G401 (cell line): ENCODE measurements at places on chromosomes 2 and 18. TPM values are rescaled to one million over a fixed set of nuclear protein-coding genes. Genes with fewer than 3 reads are reported as not detected.
A peak's percentile ranks its signal among the peaks of the same experiment; 100 is the strongest.

DNA sequence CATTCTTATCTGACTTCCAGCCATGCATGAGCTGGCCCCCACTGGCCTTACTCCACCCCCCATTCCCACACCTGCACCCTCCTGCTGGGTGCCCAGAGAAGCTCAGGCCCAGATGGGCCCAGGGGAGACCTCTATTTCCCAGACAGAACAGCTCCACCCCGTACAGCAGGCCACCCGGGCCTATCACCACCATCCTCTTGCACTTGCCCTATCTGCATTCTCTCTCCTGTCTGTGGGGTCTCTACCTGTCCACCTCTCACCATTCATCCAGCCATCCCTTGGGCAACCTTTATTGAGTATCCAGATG lies 25.3 kb upstream of the TNS1 start:
- DNase-seq = no peak

GRCh38 chr2:176935543-176936102 lies 277.0 kb upstream of the HNRNPA3 start:
- DNase-seq = no peak

The CXCR1 gene
- total RNA-seq = not detected in 2 replicates

DNA sequence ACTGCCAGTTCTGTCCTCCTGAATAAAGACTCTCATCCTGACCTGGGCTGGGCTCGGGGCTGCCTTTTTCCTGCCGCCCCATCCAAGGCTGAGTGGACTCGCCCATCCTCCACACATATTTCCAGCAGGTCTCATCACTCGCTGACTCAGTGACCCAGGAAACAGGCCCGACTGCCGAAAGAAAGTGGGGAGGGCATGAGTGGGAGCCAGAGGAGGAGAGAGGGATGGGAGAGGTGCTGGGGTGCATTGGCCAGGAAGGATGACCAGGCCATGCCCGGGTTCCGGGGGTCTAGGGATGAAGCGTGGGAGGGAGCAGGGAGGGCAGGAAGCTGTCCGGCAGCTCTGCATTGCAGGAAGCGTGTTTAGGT lies 66.7 kb downstream of the TWIST2 start:
- DNase-seq = no peak

The SERPINB3 gene
- total RNA-seq = not detected in 2 replicates

GRCh38 chr2:54529935-54530334 lies 73.8 kb downstream of the SPTBN1 start:
- DNase-seq = no peak

- peak; percentile 93 for DNase-seq
These were observed 25.9 kb upstream of the NEB start for GRCh38 chr2:151760139-151760650.

GRCh38 chr2:94956797-94957391 lies 68.6 kb upstream of the MAL start:
- DNase-seq = peak; percentile 37

- peak; percentile 31 for DNase-seq
These were observed 499.9 kb upstream of the SPHKAP start for GRCh38 chr2:228681426-228681825.

DNA sequence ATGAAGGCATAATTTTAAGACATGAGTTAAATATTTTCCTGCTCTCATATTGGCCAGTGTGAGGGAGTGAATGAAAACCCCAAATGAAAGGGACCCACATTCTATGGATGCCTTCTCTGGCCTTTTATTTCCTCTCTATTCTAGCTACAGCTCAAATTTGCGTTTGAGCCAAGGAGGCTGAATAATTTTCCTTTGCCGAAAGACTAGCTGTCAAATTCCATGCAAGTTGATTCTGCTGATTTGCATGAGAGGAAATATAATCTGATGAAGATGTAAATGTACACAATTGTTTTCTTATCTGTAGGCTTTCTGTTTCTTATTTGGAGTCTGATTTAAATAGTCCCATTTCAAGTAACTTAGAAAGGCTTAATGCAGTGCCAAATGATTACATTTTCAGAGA lies 438.4 kb upstream of the SPRED2 start:
- DNase-seq = no peak

DNA sequence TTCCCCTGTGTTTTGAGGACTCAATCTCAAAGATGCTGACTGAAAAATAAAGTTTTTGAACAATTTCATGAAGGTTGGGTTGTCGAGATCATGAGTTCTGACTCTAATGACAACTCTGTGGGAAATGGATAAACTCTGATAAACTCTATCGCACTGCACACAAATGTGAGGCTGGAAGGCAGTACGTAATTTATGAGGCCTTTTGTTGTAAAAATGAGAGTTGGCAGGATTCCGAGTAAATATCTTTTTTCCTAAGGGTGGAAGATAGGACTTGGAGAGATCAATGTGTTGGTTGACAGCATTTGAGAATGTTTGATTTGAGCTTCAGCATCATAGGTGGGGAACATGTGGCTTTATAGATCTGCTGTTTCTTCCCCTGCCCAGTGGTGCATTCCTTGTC lies 90.4 kb downstream of the SPTBN1 start:
- DNase-seq = no peak

DNA sequence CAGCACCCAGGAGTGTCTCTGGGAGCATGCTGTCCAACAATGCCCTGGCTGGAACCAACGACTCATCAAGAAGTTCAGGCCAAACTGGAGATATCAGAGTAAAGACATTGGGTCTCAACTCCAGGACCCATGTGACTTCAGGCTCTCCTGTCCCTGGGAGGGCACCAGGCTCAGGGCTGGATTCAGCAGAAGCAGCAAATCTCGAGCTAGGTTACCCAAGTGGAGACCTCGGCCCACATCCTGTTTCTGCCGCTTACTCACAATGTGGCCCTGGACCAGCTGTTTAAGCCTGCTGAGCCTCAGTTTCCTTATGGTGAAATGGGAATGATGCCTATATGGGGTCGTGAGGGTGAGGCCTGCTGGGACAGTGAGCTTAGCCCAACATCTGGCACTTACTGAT lies 9.3 kb upstream of the OTOF start:
- DNase-seq = no peak

DNA sequence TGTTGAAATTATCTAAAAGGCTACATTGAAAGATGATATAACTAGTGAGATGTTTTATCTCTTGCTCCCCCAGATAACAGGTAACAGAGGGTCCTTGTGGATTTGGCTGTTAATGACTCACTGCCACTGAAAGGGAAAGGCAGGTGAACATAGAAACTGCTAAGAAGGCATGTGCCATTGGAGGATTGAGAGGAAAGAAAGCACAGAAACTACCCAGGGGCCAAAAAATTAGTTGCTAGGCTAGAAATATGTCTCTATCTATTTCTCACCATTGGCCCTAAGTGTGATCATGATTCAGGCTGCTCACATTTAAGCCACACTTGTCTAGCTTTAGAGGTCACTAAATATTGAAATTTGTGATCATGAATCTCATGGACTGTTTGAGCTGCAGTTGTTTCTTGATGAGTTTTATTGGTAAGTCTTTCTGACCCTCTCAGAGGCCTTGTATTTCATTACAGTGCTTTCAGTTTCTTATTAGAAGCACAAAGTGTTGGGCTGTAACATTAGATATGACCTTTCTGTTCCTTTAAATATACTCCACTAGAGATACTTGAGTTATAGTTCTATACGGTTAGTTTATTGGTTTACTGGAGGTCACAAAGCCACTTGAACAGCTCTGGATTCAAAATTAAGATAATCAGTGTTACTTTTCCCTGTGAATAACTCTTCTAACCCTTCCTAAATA lies 26.2 kb downstream of the NAB1 start:
- no peak for DNase-seq

- DNase-seq = no peak
These were observed 215.1 kb upstream of the KLHL29 start for GRCh38 chr2:23169896-23170295.

- DNase-seq = no peak
These were observed 43.0 kb upstream of the SLC1A4 start for GRCh38 chr2:64945973-64946768.

The NMUR1 gene
- total RNA-seq = not detected in 2 replicates

The GAD1 gene
- 52.5 and 58.6 TPM in 2 replicates for total RNA-seq

- no peak for DNase-seq
These were observed 14.9 kb upstream of the SERPINB12 start for GRCh38 chr18:63527251-63527650.

GRCh38 chr2:10820562-10820961 lies 8.0 kb upstream of the PDIA6 start:
- no peak for DNase-seq

DNA sequence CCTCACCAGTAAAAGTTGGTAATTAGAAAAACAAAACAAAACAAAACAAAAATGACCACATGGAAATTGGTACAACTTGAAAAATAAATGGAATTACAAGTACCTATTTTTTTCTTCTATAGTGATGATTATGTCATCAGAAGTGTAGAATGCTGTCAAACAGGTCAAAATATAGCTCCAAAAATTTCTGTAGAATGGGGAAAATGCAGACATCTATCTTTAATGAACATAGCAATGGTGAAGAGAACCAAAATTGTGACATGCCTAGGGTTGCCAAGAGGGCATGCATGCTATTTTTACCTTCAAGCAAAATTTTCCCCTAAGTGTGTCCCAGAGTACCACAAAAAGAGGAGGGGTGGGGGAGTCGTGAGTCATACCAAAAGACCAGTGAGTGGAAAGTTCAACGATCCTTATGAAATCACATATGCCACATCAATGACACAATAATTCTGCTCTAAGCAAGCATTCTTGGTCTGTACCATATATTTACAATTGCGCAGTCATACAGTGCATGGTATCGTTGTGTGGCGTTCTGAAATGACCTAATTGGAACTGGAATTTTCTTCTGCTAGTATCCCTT lies 1436.4 kb downstream of the SUCLG1 start:
- no peak for DNase-seq

- DNase-seq = no peak
These were observed 153.5 kb upstream of the FOSL2 start for GRCh38 chr2:28239207-28239606.

- DNase-seq = no peak
These were observed 51.8 kb downstream of the NTSR2 start for GRCh38 chr2:11617984-11618707.

DNA sequence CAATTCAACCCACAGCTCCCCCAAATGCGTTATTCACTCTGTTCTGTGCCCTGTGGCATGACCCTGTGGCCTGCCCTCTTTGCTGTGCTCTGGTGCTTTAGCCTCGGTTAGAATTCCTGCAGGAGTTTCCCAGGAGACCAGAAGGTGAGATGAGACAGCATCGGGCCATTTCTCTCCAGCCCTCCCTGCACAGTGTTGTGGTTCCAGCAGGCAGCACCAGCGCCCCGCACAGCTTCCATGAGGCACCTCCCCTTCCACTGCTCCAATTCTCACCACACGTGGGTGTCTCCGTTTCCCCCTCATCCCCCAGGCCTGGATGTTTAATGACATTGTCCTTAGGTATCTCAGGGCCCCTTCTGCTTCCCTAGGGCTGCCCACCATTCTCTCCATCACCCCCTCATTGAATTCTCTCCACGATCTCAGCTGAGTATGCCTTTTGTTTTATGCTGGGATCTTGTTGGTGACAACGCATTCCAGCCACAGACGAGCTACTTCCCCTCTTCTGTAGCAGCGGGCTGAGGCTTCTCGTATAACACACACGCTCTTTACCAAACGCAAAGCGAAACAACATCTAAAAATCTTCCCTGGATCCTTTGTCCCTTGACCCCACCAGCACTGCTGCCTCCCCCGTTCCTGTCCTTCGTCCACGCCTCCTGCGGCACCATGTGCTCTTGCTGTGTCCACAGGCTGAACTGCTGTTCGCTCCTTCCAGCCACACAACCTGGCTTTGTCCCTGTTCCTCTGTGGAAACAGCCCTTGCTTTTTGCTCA lies 35.1 kb downstream of the ACKR3 start:
- DNase-seq = no peak

The CYP27C1 gene
- total RNA-seq = 1.0 and 4.4 TPM in 2 replicates

GRCh38 chr18:62338446-62339105 lies 13.5 kb downstream of the TNFRSF11A start:
- DNase-seq = no peak

DNA sequence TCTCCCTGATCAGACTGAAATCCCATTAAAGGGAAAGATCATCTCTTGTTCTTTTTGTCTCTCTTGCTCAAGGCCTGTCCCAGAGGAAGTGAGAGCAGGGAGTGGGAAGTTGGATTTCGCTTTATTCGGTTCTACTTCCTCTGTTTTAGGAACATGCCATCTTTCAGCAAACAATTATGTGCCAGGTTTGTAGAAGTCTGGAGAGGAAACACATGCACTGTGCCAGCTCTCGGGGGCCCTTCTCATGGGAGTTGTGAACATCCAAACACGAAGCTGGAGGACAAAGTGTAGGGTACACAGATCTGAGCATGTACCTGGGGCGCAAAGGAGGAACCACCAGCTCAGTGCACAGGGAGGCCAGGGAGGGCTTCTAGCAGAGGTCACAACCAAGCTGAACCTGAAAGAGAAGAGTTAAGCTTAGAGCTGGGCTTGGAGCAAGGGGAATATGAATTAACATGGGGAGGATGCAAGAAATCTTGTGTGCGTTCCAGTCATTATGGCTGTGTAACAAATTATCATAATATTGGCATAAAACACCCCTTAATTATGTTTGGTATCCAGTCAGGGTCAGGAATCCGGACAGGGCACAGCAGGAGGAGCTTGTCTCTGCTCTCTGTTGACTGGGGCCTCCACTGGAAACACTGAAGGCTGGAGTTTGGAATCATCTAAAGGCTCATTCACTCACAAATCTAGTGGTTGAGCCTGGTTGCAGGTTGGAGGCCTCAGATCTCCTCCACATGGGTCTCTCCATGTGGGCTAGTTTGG lies 128.6 kb downstream of the ZFP36L2 start:
- DNase-seq = no peak

The LONRF2 gene
- total RNA-seq = 0.06 TPM in 1 of 2 replicates, not detected in the other

The MLPH gene
- total RNA-seq = 0.55 and 1.6 TPM in 2 replicates

DNA sequence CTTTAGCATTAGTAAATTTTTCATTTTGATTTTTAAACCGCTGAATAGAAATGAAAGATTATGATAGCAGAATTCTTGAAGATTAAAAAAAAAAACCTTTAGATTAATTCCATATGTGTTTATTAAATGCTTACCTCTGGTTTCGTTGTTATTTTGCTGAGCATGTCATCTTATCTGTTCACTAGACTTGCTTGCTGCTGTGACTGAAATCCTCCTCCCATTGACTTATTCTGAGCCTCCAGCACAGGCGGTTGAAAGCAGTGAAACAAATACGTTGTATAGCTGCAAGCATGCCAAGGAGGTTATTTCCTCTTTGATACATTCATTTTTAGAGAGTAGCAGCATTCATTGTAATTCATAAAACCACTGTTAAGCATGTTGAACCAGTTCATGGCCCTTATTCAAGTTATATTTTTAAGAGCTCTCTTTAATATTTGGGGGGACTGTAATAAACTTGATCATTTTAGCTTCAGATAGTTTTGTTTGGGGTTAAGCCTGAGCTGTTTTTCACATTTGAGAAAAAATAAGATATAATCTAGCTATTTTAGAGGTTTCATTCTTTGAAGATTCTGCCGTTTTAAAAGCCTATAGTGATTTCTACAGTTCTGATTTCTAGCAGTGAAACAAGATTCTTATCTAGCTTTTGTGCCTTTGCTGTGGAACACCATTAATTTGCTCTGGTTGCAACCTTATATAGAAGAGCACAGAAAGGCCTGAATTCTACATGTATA lies at the start of gene HTR2B:
Gene HTR2B (minus strand): TSS at position 205 of the 731 bp plus-strand sequence. CDS start 1,278 bp downstream, outside the sequence.
- peak; percentile 40 for DNase-seq

The SERPINE2 gene
- total RNA-seq = 0.06 and 0.20 TPM in 2 replicates

DNA sequence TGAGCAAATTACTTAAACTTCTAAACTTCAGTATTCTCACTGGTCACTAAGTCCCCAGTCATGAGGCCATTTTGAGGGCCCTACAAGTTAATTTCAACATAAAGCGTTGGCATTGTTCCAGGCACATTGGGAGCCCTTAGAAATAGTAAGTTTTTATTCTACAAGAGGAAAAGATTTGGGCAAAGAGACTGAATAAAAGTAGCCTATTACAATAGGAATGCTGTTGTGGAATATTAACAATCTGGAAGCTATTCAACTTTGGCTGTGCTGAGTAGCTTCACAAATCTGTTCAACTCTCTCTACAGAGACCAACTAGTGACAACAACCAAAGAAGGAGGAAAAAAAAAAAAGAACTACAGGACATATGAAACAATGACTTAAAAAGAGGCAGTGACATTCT lies 1287.5 kb upstream of the NXPH2 start:
- no peak for DNase-seq
